ENCODE measurements at places on chromosomes 12 and 14.

DNA sequence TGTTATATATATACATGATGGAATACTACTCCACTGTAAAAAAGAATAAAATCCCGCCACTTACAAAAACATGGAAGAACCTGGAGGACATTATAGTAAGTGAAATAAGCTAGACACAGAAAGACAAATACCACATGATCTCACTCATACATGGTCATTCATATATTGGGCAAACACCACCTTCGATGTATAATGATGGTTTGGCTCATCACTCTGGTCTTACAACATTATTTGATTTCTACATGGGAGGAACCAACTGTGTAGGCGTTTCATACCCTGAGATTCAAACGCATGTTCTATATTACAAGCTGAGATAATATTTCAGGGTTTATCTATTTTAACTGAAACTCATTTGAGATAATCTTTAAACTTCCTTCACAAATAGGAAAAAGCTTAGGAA is 48.3 kb downstream of the ABCD2 start:
- DNase-seq, result no peak

DNA sequence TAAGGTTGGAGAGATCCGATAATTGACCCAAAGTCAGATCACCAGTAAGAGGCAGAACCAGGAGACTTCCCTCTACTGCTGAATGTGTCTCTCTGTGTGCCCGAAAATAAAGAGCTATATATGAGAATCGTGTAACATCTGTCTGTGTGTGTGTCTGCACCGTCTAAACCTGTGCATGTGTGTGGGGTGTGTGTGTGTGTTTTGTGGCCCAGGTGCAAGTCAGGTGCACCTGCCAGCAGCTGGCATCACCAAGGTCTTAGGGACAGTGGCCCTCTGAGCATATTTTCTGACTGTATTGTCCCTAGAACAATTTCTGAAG is 24.7 kb upstream of the KRT78 start:
- DNase-seq, result no peak

GRCh38 chr12:23921099-23921856 is 28.2 kb downstream of the SOX5 start:
- no peak for DNase-seq

DNA sequence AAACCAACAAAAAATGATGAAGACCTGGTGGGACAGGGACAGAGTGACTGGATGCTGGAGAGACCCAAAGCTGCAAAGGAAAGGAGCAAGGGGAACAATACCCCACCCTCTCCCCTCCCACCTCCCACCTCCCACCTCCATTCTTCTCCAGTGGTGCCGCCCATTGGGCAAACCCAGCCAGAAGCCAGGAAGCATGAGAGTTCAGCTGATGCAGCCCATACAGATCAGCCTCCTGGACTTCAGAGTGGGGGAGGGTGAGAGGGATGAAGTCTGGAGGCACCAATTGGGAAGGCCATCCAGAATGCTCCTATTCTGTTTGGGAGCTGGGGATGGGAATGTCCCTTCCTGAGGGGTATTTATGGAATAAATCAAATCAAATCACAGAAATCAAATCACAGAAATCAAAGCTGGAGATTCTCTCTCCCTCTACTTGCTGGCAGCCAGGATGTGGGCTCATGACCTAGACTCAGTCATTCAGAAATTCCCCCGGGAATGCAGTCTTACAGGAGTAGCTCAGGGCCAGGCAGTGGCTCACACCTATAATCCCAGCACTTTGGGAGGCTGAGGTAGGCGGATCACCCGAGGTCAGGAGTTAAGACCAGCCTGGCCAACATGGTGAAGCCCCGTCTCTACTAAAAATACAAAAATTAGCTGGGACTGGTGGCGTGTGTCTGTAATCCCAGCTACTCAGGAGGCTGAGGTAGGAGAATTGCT is 31.1 kb downstream of the IRF2BPL start:
- DNase-seq, result peak; percentile 51

GRCh38 chr12:55817345-55818139 is at the start of the genes ORMDL2 and SARNP:
TSS of gene ORMDL2 (plus strand) at chr12:55818041. CDS start at chr12:55819000, 959 bp downstream.
TSS of gene SARNP (minus strand) at chr12:55817724. CDS start at chr12:55817701, 23 bp downstream.
- DNase-seq, result peak; percentile 100

GRCh38 chr14:99391671-99392070 is 89.0 kb downstream of the SETD3 start:
- peak; percentile 68 for DNase-seq

DNA sequence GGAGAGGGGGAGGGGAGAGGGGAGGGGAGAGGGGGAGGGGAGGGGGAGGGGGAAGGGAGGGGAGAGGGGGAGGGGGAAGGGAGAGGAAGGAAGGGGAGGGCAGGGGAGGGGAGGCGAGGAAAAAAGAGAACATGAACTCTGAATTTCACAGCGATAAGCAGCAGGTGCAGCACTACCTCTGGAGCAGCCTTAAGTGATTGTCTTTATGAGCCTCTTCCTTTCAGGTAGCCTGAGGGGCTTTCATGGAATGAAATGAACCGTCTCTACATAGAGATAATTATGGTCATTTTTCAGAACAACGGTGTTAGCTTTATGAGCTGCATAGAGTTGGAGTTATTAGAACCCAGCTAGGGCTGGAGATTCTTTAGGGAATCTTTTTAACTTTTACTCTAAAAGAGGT is 18.1 kb upstream of the PTCSC3 start:
- DNase-seq, result no peak

Measured in fibroblast of skin of scalp (primary cell).